ENCODE measurements at places on chromosomes 2 and 18.

DNA sequence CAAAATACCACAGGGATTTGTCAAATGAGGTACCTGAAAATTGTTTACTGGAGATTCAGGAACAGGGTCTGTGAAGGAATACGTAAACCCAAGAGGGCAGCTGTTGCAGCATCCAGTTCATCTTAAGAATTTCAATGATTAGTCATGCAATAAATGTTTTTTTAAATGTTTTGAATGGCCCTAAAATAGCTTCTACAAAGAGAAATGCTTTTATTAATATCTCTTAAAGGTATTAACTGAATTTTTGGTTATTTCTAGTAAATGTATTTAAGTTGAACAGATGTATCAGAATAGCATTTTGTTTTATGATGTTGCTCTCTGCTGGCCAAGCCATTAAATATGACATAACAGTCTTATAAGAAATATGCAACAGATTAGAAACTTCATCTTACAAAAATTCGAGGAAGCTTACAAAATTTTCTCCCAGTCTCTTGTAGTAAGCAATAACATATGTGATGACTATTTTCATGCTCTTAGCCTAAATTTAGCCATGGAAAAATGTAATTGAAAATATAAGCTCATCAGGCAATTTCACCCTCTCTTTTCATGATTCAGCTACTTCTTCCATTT is 863.9 kb downstream of the SUCLG1 start:
- no peak for DNase-seq

- no peak for DNase-seq
These were observed 254.4 kb upstream of the HS6ST1 start for GRCh38 chr2:128573116-128573515.

GRCh38 chr2:134379293-134379692 is 125.4 kb downstream of the MGAT5 start:
- DNase-seq, result no peak

- no peak for DNase-seq
These were observed 418.2 kb upstream of the HNRNPA3 start for GRCh38 chr2:176794392-176794791.

- DNase-seq, result no peak
These were observed 48.8 kb downstream of the TMEM163 start for GRCh38 chr2:134669731-134670669.
